Bladder microvascular endothelial cell (primary cell): ENCODE measurements at places on chromosomes 16 and 17. TPM values are rescaled to one million over a fixed set of nuclear protein-coding genes. Genes with fewer than 3 reads are reported as not detected.

Gene EFNB3
- total RNA-seq = 0.16 and 0.57 TPM in 2 replicates

Gene ANKRD40CL
- not detected in 2 replicates for total RNA-seq

Gene SOX8
- total RNA-seq = 0.16 and 1.3 TPM in 2 replicates

Gene GPR179
- total RNA-seq = not detected in 2 replicates
